Right ventricle myocardium inferior (tissue), 1 donor: ENCODE measurements at places on chromosomes 6 and 20. TPM values are rescaled to one million over a fixed set of nuclear protein-coding genes. Genes with fewer than 3 reads are reported as not detected.

Gene CALHM6
- 2.9 TPM for total RNA-seq

Gene CRISP3
- not detected for total RNA-seq

Gene SPATA25
- 2.0 TPM for total RNA-seq

Gene RIPOR3
- total RNA-seq: 8.3 TPM

Gene CRIP3
- total RNA-seq: 7.1 TPM

Gene LY6G6C
- total RNA-seq: not detected

Gene EMILIN3
- 6.6 TPM for total RNA-seq

Gene SYCP2L
- 0.92 TPM for total RNA-seq

Gene TRIM40
- total RNA-seq: not detected

Gene RIMS4
- not detected for total RNA-seq

Gene GRM1
- 2.9 TPM for total RNA-seq

Gene RBPJL
- not detected for total RNA-seq

Gene NR2E1
- not detected for total RNA-seq

Gene GMDS
- 5.3 TPM for total RNA-seq

Gene SAPCD1
- 0.57 TPM for total RNA-seq

Gene TRIM15
- total RNA-seq: not detected

Gene PTPRT
- total RNA-seq: 0.19 TPM

Gene MEI4
- total RNA-seq: 0.65 TPM

Gene OPRL1
- total RNA-seq: 0.49 TPM

Gene FAM217A
- not detected for total RNA-seq

Gene SCAF8
- total RNA-seq: 47.4 TPM

Gene ADGB
- total RNA-seq: not detected

Gene AGPAT4
- total RNA-seq: 2.4 TPM

Gene LY6G6D
- not detected for total RNA-seq

Gene RBM39
- 133 TPM for total RNA-seq

Gene MAS1
- not detected for total RNA-seq

Gene PPIL6
- total RNA-seq: 4.5 TPM

Gene LTB
- 1.6 TPM for total RNA-seq

Gene GATA5
- 1.7 TPM for total RNA-seq

Gene ZNF184
- total RNA-seq: 4.2 TPM

Gene PCSK2
- total RNA-seq: 1.3 TPM

Gene CAGE1
- total RNA-seq: 0.11 TPM
